Muscle of arm (tissue), 14 donors: ENCODE measurements at places on chromosomes 6 and 20.
A peak's percentile ranks its signal among the peaks of the same experiment; 100 is the strongest.

DNA sequence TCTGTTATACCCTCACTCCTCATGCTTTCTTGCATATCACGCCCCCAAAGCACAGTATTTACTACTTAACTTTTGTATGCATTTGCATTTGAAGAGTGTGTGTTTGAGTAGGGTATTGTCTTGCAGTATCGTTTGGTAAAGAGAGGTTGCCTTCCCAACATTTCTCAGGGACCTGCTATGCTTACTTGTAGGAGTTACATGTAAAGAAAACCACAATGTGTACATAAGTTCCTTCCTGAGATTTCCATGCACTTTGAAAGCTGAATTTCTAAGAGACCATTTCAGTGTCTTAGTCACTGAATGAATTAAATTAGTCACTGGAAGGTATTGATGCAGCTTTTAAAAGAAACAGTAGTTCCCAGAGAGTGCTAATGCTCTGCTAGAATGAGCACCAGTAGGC is 159.3 kb upstream of the LAMA2 start:
- DNase-seq, result no peak

GRCh38 chr6:154466139-154466538 is 44.3 kb downstream of the CNKSR3 start:
- no peak for DNase-seq

DNA sequence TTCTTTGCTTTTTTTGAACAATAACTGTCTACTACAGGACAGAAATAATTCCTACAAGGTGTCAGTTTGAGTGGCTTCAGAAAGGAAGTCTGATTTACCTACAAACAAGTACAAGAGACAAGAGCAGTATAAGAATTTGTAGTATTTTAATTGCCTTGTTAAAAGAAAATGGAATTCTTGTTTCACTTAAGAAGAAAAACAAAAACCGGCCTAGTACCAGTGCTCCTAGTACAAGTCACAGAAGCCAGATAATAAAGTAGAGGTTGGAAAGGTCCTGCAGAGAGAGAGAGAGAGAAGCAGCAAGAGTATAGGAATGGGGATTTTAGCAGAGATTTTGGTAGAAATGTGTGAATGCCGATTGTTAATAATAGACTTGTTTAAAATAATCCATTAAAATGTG is 6.4 kb downstream of the TAB2 start:
- DNase-seq, result no peak

GRCh38 chr20:4113615-4114603 is 98.6 kb upstream of the RNF24 start:
- DNase-seq, result no peak

- no peak for DNase-seq
Observed at GRCh38 chr6:6821639-6822261, 233.2 kb downstream of the LY86 start.

GRCh38 chr6:122400121-122400450 is 634 bp downstream of the HSF2 start:
- DNase-seq, result peak; percentile 16

GRCh38 chr6:145257704-145258103 is 477.6 kb downstream of the EPM2A start:
- DNase-seq, result peak; percentile 59

GRCh38 chr20:5989539-5989938 is 39.1 kb downstream of the MCM8 start:
- DNase-seq, result no peak

- DNase-seq, result no peak
Observed at GRCh38 chr6:7100072-7100752, 7.5 kb upstream of the RREB1 start.

GRCh38 chr6:41228096-41228495 is at the start of gene TREML4:
Gene TREML4, plus strand, starts transcription at chr6:41228349. Its CDS starts 79 bp downstream, at chr6:41228428.
- DNase-seq, result no peak

DNA sequence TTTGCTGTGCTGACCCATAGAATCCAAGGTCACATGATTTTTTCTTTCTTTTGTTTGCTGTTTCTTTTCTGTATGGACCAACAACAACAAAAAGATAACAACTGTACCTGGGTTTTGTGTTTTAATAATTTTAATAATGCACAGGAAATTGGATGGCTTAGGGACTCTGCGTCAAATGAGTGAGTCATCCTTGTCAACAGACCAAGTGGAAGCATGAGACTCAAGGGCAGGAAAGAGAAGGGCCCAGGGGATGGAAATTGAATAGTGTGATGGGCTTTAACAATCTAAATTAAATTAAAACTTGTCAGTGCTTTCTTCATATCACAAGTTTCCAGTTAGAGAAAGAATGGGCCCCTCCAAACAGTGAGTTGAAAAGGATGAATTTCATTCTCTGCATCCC is 413.0 kb downstream of the PREX1 start:
- DNase-seq, result no peak

- DNase-seq, result peak; percentile 54
Observed at GRCh38 chr6:22025468-22026163, 271.2 kb downstream of the PRL start.

DNA sequence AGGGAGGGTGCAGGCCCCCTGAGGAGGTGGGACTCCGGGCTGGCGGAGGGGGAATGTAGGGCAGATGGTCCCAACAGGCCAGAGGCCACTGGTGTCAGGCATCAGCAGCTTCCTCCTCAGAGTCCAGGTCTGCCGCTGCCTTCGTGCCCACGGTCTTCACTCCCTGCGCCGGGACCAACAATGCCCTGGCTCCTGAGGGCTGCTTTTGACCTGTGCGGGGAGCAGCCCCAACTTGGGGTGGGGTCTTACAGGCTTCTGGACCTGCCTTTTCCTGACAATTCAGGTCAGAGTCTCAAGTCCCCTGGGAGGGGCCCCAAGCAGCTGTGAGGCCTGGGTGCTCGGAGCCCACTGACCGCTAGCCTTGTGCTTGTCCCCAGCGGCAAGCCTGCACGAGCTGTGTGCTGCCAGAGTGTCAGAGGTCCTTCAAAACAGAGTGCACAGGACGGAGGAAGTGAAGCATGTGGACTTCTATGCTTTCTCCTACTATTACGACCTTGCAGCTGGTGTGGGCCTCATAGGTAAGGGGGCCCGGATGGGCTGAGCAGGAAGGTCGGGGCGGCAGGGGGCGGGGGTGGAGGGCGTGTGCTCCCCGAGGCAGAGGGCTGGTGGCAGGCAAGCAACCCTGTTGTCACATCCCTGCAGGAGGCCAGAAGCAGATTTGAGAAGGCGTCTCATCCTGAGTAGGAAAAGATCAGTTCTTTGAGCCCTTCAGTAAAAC is 25.3 kb upstream of the PYGB start:
- no peak for DNase-seq

DNA sequence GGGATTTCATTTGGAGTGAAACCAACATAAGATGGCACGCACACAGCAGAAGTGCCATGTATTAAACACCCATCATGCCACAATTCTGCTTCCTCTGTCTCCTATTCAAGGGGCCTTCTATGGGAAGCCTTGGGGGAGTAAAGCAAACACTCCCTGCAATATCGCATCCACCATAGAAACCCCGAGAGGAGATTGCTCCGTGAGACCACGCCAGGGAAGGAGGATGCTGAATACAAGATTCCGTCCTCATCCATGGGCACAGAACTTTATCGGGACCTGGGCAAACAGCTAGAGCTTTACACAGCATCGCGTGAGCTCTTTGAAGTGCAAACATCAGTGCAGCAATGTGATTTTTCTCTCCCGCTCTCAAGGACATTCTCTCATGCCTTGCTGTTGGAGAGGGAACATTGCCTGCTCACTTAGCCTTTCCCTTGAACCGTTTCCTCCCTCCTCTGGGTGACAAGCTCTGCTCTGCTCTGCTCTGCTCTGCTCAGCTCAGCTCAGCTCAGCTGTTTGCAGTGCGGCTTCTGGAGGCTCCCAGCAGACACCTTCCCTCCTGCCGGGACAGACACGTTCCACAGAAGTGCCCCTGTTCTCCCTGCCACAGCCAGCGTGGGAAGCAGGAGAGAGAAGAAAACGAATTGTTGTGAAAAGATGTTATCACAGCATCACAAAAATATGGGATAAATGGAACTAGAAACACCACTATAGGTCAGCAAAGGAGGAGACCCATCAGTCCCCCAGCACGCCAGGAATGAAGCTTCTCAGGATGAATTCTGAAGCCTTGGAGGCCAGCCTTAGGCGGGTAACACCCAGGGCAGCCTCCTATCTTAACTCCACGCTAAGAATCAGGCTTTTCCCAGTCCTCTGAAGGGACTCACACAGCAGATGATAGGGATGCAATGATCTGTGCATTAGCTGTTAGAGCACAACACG is 48.2 kb downstream of the RNASET2 start:
- no peak for DNase-seq
